ENCODE measurements at places on chromosomes 4 and X. TPM values are rescaled to one million over a fixed set of nuclear protein-coding genes. Genes with fewer than 3 reads are reported as not detected.

DNA sequence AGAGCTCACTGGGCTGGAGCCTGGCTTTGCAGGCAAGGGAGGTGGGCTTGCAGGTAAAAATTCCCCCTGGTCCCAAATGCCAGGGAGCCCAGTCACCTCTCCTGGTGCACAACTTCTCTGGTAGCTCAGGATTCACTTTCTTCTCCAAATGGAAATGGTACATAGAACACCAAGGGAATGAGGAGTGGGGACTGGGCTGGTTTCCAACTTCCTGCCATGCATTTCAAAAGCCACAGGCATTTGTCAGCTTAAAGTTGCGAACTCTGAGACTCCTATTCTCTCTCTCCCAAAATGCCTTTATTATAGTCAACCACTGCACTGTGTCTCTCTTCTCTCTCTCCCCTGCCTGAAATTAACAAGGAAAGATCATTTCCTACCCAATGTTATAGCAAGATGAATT is 177.3 kb downstream of the GRIA3 start:
- DNase-seq, result no peak

DNA sequence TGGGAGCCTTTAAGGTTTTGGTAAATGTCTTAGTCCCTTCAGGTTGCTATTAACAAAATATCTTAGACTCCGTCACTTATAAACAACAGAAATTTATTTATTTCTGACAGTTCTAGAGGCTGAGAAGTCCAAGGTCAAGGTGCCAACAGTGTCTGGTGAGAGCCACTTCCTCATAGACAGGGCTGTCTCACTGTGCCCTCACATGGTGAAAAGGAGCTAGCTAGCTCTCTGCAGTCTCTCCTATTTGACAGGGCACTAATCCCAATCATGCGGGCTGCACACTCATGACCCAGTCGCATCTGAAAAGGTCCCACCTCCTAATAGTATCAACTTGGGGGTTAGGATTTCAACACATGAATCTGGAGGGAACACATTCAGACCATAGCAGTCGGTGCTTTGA is 63.4 kb upstream of the KLF3 start:
- DNase-seq, result no peak

GRCh38 chrX:42151808-42152207 is 228.5 kb upstream of the CASK start:
- DNase-seq, result no peak

DNA sequence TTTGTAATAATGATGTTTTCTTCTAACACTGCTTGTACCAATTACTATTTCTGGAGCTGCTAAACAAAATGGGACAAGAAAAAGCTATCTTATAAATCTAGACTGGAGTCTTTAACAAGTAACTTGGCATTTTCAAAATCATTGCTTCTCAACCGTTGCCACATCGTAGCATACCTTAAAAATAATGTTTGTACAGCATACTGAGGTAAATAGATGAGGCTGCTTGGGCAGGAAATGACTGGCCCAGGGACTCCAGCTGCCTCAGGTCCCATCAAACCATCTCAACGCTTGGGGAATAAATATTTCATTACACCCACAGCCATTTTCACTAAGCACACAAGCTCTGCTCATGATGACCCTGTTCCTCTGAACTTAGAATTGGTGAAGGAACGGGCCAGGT is 115.1 kb downstream of the SPANXA1 start:
- no peak for DNase-seq

- no peak for DNase-seq
These were observed 554.8 kb upstream of the PABPC4L start for GRCh38 chr4:134756421-134756820.

DNA sequence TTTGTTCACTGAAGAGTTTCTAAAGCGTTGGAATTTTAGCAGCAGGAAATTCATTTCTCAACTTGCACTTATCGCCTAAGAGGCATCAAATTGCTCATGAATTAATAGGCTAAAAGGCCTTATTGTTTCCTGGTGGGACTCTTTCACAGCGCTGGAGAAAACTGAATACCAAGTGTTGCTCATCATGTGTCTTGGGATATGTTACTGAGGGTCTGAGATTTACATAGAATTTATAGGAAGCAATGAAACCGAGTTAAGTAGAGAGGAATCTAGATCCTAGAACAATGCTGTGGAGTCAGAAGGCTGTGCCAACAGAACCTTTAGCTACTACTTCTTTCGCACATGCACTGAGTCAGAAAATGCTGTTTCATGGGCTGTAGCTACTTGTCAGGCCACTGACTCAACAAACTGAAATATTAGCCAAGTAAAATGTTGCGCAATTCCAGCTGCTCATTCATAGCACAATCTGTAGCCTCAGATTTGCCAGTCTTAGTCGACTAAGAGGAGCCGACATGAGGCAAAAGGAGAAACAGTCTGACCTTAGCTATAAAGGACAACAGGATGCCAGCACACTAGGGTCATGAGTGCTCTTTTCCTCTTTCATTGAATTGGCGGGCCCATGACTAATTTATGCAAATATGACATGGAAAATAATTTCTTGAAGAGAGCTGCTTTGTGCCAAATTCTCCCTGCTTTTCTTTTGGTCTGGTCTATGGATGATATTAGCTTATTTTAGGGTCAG is 35.9 kb upstream of the CXCL8 start:
- no peak for DNase-seq

HSPA4L gene
- total RNA-seq, result 0.50 TPM

TKTL2 gene
- total RNA-seq, result not detected

MAOA gene
- 19.1 TPM for total RNA-seq

WNK3 gene
- total RNA-seq, result 0.13 TPM

MAP3K15 gene
- total RNA-seq, result 0.28 TPM

All from CD8-positive, alpha-beta memory T cell (primary cell).